ENCODE measurements at places on chromosomes 7 and 10.

DNA sequence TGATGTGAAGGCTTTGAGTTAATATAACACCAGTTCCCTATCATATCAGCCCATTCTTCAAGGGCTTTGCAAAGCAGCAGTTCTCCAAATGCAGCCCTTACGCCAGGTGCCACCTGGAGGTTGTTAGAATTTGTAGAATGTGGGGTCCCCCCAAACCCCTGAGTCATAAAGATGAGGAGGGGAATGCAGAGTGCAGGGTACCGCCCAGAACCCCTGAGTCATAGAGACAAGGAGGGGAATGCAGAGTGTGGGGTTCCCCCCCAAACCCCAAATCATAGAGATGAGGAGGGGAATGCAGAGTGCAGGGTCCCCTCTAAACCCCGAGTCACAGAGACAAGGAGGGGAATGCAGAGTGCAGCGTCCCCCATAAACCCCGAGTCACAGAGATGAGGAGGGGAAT, 605.8 kb downstream of the PTPRN2 start:
- DNase-seq = no peak

DNA sequence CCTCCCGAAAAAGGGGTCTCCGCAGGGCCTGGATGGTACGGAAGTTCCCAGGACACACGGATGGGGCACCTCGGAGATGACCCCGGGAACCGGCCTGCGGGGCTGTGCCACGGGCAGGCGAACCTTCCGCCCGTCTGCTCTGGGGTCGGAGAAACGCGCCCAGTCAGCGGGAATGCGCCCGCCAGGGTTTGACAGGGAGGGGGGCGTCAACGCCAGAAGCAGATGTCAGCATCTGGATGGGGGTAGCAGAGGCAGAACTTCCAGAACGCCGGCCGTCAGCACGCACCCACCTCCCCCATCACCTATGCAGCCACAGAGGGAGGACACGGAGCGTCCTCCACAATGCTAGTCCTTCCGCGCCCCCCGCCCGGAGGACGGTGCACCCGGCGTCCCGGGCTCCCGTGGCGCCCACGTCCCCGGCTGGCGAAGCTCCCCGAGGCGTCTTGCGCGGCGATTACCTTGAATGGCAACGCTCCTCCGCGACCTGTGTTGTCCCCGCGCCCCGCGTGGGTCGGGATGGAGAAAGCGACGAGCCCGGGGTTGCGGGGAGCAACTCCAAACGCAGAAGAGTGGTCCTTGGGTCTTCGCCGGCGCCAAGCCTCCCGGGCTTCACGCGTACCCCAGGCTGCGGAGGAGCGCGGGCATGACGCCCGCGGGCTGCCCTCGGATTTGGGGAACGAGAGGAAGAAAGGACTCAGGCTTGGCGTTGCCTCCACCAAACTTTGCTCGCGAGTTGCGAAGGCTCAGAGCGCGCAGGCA, 561 bp downstream of the FGFR2 start:
- DNase-seq = no peak

DNA sequence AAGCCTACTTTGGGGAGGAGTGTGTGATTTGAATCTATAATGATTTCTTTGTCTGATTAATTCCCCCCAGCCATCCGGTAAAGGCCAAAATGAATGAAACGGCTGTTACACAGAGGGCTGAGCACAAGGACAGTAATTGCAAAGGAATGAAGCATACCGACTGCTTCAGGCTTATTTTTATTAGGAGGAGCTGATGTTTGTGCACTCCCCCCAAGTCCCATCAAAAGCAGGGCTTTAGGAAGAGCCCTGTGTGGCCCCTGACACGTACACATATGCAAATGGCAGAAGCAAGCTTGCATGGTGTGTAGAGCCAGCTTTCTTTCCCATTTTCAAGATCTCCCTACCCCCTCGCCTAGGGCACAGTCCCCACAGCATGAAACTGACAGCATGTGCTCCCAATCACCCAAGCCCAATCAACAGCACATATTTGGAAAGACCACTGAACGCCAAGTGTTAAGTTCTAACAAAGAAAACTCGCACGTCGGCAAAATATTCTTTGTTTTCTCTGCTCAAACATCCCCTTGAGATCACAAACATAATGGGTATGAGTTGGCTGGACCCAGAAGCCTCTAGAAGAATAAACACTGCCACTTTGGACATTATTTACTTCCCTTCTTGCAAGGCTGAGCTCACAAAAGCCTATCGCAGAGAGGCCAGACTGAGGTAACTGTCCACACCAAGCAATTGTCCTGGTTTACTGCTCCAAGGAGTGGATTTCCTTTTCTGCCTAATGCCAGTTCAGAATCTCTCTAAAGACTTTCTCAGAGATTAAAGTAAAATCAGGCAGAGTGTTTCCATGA, 143.0 kb downstream of the CUBN start:
- no peak for DNase-seq

- DNase-seq = no peak
Observed at GRCh38 chr7:157297185-157297584, 39.6 kb upstream of the DNAJB6 start.

Measured in T-helper 22 cell (primary cell).